ENCODE measurements at places on chromosomes 7 and 10. TPM values are rescaled to one million over a fixed set of nuclear protein-coding genes. Genes with fewer than 3 reads are reported as not detected.

The CALCR gene
- not detected for polyA plus RNA-seq

The CDC14C gene
- not detected for polyA plus RNA-seq

The DDC gene
- polyA plus RNA-seq = 0.32 TPM

The PIK3CG gene
- polyA plus RNA-seq = 1.3 TPM

The LIPJ gene
- polyA plus RNA-seq = 0.57 TPM
